ENCODE measurements at places on chromosomes 13 and 19.

DNA sequence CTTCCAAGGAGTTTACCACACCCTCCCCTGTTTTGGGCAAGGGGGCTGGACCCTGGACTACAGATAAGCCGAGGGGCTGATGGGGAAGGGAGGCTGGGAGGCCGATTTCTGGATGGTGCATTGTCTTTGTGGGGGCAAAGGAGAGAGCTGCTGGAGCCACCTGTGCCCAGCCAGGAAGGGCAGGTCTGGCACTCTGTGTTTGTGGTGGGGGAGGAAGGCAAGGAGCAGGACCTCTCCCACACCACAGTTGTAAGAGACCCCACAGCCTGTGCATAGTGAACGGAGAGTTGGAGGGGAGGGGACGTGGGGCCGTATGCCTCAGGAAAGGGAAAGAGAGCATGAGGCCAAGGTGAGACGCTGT is 16.0 kb upstream of the PRR19 start:
- DNase-seq, result no peak

DNA sequence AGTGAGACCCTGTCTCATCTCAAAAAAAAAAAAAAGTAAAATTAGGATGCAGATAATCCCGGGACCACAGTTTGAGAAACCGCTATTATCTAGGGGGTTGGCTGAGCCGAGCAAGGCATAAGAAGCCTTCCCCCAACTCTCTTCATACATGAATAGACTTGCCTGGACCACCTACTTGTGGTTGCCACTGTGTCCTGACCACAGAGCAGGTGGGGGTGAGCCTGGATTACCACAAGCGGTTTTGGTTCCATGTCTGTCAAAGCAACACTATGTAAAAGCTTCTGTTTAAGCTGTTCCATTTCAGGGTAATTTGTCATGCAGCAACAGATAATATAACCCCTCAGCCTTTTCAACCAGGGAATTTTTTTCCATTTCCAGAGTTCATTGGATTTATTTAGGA is 3.3 kb upstream of the NAPA start:
- peak; percentile 40 for DNase-seq

DNA sequence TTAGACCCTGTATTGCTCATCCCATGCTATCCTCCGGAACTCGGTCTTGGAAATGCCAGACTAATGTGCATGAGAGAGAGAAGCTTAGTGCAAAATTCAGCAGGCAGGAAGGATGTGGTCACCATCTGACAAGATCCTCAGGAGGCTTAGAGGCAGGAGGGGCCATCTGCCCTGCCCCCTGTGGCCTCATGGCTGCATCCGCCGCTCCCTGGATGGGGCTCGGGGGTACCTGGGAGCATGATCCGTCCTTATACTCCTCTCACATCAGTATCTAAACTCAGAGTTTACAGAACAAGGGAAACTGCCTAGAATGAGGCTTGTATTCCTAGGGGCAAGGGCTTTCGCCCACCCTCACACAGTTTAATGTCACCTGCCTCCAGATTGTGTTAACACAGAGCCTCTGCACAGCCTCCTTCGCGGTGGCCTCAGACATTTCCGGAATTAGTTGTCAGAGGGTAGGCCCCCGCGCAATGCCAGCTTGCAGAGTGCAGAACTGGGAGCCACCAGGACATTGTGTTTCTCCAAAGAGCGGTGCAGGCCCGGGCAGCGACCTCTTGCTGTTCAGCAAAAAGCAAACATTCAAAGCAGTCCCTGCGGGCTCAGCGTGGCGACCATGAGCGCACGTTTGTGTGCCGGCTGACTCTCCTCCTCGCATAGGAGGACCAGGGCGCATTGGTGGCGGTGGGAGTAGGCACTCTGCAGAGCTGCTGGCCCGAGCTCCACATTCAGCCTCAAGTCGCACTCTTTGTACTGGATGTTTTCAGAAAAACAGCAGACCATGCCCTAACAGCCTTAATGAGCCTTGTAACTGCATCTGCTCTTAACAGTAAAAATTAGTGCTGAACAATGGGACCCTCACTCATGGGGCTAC is 39.1 kb downstream of the GPR12 start:
- DNase-seq, result peak; percentile 58

DNA sequence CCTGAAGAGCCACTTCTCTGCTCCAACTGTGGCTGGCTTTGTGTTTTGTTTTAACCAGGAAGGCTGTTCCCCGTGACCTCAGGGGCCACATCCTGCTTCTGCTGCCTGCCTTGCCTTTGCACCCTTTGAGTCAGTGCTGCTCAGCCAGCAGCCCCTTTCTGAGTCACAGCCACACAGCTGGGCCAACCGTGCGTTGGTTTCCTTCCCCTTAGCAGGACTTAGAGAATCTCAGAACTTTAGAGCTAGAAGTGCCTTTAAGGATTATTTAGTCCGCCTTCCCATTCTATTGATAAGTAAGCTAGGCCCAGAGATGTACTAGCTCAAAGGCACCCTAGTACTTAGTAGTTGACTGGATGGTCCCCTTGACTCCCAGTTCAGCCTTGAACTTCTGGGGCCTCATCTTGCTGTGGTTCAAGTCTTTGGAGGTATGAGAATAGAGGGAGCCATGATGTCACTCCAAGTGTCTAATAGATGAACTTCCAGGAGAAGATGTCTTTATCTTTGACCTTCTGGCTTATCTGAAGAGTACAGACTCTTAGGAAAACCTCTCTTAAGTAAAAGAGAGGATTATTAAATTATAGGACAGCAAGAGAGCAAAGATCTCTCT is 8.0 kb downstream of the RGCC start:
- peak; percentile 97 for DNase-seq

DNA sequence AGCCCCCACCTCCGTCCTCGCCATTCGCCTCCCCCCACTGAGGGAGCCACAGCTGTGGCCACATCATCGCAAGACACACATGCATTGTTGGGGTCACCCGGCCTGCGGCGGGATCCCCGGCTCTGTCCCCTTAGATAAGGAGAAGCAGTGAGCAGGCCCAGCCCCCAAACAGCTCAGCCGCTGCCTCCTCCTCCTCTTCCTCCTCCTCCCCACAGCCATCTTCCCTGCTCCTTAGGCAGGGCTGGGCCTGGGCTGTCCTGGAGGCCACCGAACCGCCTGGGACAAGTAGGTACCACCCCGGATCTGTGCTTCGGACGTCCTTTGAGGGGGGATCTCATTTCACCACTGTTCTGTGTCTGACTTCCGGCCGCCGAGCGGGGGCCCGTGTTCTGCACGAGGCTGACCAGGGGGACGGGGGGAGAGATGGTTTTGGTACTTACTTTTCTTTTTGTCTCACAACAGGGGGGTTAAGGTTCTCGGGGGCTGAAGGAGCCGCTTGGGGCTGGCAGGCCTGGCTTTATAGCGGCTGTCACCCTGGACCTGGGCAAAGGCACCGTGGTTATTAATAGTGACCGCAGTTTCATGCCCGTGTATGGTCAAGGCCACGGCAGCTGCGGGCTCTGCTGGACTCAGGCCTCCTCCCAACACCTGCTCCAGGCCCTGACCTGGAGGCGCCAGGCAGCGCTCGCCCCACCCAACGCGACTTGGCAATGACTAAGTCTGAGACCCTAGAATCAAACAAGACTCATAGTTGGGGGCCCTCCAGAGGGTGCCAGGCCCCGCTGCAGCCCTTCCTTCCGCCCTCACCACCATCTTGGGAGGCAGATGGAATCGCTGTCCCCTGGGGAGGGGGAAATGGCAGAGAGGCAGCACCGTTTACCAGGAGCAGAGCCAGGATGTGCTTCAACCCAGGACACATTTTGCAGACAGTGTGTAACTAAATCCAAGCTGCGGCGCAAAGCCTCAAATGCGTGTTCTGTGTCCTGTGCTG is 18.3 kb downstream of the NMRK2 start:
- DNase-seq, result no peak

DNA sequence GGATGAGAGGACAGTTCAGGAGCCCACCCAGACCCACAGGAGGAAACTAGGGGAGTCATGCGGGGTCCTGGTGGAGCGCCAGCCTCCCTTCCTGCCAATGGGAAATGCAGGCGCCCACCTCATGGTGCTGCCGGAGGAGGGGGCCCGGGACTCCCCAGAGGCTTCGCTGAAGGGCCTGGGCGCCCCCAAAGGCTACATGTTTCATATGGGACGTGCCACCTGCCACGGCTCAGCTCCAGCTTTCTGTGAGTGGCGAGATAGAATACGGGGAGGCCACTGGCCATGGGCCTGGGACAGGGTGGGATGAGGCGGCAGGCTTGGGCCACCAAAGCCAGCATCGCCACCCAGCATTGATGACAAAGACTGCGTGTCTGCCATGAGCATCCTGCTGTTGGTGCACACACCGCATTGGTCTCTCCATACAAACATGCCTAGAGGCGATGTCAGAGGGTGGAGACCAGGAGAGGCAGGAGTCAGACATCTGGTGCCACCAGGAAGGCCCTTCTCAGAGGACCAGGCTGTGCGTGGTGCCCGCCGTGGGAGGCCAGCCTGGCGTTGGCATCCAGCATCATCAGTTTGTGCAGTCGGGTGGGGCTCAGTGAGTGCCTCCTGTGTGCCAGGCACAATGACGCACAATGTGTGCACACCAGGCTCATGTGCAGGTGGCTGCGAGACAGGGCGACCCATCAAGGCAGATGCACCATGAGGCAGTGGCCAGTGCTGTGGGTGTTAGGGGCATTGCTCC is 1.2 kb upstream of the F10 start:
- DNase-seq, result no peak

GRCh38 chr13:95201814-95202651 is 99.2 kb downstream of the ABCC4 start:
- DNase-seq, result peak; percentile 10

DNA sequence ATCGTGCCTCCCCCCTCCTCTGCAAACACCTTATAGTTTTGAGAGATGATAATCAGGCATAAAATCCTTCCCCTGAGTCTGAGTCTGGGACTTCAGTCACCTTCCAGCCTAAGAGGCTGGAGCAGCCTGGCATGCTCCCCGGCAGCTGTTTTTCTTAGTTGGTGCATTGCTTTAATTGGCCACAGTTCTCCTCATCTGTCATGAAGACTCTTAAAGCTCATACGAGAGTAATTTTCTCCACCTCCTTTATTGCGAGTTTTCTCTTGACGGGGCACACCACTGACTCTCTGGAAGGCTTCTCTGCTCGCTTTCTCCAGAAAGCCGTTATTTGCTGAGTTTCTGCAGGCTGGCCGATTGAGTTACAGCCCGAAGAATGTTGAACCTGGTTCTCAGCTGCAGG is 310.5 kb downstream of the ATP8A2 start:
- no peak for DNase-seq
